ENCODE measurements at places on chromosomes 6 and 20. TPM values are rescaled to one million over a fixed set of nuclear protein-coding genes. Genes with fewer than 3 reads are reported as not detected.
A peak's percentile ranks its signal among the peaks of the same experiment; 100 is the strongest.

DNA sequence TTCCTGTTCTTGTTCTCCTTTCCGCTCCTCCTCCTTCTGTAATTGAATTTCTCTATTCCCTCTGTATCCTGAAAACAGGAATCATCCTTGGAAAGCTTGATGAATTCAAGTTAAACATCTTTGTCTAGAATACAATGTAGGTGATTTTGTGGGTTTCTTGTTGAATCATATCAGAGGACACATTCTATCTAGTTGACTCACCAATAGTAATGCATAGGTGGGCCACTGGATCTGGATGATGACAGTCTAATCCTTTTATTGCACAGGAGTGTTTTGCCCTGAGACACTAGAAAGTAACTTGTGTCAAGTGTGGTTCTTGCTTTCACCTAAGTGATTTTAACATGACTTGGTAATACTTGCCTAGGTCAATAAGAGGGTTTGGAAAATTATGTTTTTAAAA, 164.3 kb downstream of the RFPL4B start:
- no peak overlapping the region for H3K27ac ChIP-seq
- H3K36me3 ChIP-seq: no peaks in the 10 kb centered on the region
- no peaks in the 10 kb centered on the region for H3K4me1 ChIP-seq
- peaks cover 2% of the 10 kb centered on the region for H3K27me3 ChIP-seq
- DNase-seq: no peak
- H3K4me3 ChIP-seq: no peak overlapping the region

Gene UFL1
- 22.7 TPM for total RNA-seq

DNA sequence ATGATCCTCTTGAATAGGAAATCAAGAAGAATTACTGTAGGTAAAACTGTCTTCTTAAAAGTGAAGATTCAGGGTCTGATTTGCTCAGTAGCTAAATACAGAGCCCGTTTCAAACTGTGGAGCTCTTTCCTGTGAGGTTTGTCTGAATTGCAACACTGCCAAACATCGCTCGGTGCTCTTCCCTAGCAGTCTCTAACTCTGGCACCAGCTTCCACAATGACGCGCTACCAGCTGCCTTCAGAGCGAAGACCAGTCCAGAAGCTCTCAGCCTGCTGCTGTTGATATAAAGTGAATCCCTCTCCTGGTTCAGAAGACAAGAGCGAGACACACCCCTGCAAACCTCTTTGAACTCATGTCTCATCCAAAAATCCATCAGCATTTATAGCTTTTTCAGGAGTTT, 447.0 kb downstream of the LMBRD1 start:
- H3K27me3 ChIP-seq: no peaks in the 10 kb centered on the region
- no peaks in the 10 kb centered on the region for H3K36me3 ChIP-seq
- no peak overlapping the region for H3K27ac ChIP-seq

Gene HLA-G
- total RNA-seq: 0.91 TPM

- H3K4me1 ChIP-seq: peaks cover 19% of the 10 kb centered on the region
- peak overlapping the region; percentile 84 for H3K4me3 ChIP-seq
- no peak for DNase-seq
- H3K27ac ChIP-seq: no peak overlapping the region
- H3K36me3 ChIP-seq: peaks cover 4% of the 10 kb centered on the region
These were observed 862 bp downstream of the UCKL1 start for GRCh38 chr20:63955281-63955826.

Gene GTSF1L
- 0.39 TPM for total RNA-seq

Gene BFSP1
- total RNA-seq: 0.76 TPM

GRCh38 chr6:73968221-73968757, 272.3 kb downstream of the CD109 start:
- no peak overlapping the region for H3K27ac ChIP-seq
- no peak for DNase-seq
- H3K36me3 ChIP-seq: no peaks in the 10 kb centered on the region
- no peaks in the 10 kb centered on the region for H3K4me1 ChIP-seq

DNA sequence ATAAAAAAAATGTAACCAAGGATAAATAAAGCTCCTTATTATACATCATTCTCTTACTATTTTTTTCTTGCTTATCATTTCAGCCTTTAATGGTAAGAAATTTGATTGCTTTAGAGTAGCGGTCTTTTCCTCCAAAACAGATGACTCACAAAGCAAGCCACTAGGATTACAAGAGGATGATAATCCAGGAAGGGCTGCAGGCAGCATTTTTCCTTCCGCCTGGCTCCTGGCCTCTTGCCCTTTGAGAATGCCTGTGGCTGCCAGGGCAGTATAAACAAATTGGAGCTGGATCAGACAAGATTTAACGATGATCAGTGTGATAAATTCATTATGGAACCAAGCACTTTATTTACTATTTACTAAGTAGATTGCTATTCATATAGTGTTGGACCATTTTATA, 9.7 kb upstream of the FBXL4 start:
- H3K27ac ChIP-seq: no peak overlapping the region
- H3K27me3 ChIP-seq: peaks cover 10% of the 10 kb centered on the region
- H3K4me1 ChIP-seq: no peaks in the 10 kb centered on the region
- no peaks in the 10 kb centered on the region for H3K36me3 ChIP-seq
- DNase-seq: no peak
- no peak overlapping the region for H3K4me3 ChIP-seq

DNA sequence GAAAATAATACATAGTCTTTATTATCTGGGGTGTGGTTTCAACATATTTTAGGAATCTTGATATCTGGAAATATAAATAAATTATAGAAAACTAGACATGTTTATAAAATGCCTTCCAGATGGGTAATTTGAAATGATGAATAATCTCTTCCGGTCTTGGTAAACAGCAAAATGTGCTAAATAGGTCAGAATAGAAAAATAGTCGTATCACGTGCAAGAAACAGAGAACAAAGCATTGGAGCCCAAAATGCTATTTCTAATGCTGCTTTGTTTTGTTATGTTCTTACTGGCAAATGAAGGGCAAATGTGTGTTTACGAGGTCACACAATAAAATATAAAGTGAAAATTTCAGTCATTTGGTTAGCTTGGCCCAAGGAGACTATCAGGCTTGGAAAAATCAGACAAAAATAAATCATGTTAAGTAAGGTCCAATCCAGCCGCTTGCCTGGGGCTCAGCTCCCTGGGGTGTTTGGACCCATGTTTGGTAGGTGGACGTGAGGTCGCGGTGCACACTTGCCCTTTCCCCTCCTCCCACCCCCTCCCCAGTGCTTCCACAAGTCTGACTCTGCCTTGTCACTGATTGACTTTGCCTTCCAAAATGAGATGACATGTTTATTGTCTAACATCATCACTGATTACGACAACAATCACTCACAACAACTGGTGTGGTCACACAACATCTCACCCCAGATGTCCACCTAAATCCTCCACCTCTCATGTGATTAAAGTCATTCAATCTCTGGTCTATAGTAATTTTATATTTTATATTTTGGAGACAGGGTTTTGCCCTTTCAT, 56.0 kb downstream of the RIN2 start:
- no peak overlapping the region for H3K4me3 ChIP-seq
- H3K27me3 ChIP-seq: no peaks in the 10 kb centered on the region
- DNase-seq: no peak
- no peaks in the 10 kb centered on the region for H3K4me1 ChIP-seq

DNA sequence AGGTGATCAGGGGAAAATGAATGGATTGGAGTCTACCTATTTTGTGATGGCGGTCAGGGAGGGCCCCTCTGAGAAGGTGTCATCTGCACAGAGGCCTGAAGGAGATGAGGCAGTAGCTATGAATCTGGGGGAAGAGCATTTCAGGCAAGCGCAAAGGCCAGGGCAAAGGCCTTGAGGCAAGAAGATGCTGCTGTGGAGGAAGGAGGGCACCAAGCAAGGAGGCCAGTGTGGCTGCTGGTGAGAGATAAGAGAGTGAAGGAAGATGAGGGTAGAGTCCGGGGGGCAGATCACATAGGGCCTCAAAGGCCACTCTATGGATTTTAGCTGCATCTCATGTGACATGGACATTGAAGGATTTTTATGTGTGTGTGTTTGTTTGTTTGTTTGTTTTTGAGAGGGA, 20.6 kb upstream of the CSNK2A1 start:
- no peak overlapping the region for H3K4me3 ChIP-seq
- no peaks in the 10 kb centered on the region for H3K4me1 ChIP-seq
- peaks cover 30% of the 10 kb centered on the region for H3K27me3 ChIP-seq
- no peak for DNase-seq
- no peaks in the 10 kb centered on the region for H3K36me3 ChIP-seq

DNA sequence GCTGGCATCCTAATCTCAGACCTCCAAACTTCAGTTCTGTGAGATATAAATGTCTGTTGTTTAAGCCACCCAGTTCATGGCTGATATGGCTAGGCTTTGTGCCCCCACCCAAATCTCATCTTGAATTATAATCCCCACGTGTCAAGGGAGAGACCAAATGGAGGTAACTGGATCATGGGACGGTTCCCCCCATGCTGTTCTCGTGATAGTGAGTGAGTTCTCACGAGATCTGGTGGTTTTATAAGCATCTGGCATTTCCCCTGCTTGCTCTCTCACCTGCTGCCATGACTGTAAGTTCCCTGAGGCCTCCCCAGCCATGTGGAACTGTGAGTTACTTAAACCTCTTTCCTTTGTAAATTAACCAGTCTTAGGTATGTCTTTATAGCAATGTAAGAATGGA, 56.7 kb downstream of the KIAA0319 start:
- no peaks in the 10 kb centered on the region for H3K36me3 ChIP-seq
- H3K27me3 ChIP-seq: peaks cover 19% of the 10 kb centered on the region
- no peak overlapping the region for H3K27ac ChIP-seq
- no peaks in the 10 kb centered on the region for H3K4me1 ChIP-seq
- no peak for DNase-seq

GRCh38 chr6:11978169-11978987, 33.7 kb upstream of the HIVEP1 start:
- no peak for DNase-seq
- H3K4me1 ChIP-seq: peaks cover 33% of the 10 kb centered on the region
- H3K36me3 ChIP-seq: no peaks in the 10 kb centered on the region
- H3K27ac ChIP-seq: peak overlapping the region; percentile 25

- H3K4me1 ChIP-seq: no peaks in the 10 kb centered on the region
- H3K4me3 ChIP-seq: no peak overlapping the region
- no peaks in the 10 kb centered on the region for H3K36me3 ChIP-seq
- DNase-seq: no peak
- no peak overlapping the region for H3K27ac ChIP-seq
These were observed 1.1 kb upstream of the PBOV1 start for GRCh38 chr6:138219398-138219797.

Gene KIF3B
- total RNA-seq: 39.1 TPM
